ENCODE measurements at places on chromosomes 7 and 10. TPM values are rescaled to one million over a fixed set of nuclear protein-coding genes. Genes with fewer than 3 reads are reported as not detected.

- peak; percentile 45 for DNase-seq
Observed at GRCh38 chr7:75611557-75612178, 119.5 kb downstream of the SPDYE5 start.

GRCh38 chr7:154666768-154667167 is 336.2 kb downstream of the PAXIP1 start:
- no peak for DNase-seq

- DNase-seq = no peak
Observed at GRCh38 chr10:72756674-72757385, 64.9 kb downstream of the MCU start.

GRCh38 chr7:128888756-128889095 is 21.8 kb downstream of the KCP start:
- no peak for DNase-seq

- no peak for DNase-seq
Observed at GRCh38 chr7:155477476-155477875, 19.5 kb downstream of the EN2 start.

DNA sequence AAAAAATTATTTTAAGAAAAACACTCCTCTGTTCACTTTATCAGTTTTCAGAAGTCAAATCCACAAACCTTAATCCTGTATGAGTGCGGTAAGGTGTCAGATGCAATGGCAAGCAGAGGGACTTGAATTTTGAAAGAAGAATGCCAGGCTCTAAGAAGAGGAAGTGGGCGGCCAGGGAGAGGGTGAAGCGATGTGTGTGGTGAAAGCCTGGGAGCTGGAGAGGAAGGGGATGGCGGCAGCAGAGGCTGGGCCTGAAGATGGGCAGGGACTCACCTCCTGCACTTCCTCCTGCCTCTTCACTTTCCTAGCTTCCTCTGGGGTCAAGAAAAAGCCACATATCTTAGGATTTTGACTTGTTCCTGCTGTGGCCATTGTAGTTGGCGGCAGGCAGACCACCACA is 609.6 kb downstream of the PARD3 start:
- no peak for DNase-seq

TMEM196 gene
- total RNA-seq = 1.0 TPM

COL17A1 gene
- not detected for total RNA-seq

DNA sequence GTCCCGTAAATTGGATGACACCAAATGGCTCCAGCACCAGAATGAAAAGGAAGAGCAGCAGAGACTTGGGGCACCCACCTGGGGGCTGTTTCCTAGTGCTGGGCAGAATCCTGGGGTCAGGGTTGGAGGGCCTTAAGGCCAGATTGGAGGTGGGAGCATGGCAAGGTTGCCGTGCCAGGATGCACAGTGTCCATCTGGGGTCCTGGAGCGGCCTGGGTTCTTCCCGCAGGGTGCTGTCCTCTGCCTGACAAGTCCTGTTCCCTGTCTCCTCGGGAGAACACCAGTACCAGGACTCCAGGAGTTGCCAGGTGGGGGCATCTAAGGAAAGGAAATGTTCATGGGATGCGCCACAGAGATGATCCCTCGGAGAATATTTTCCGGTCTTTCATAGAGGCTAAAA is 42.8 kb downstream of the MGMT start:
- no peak for DNase-seq

DNA sequence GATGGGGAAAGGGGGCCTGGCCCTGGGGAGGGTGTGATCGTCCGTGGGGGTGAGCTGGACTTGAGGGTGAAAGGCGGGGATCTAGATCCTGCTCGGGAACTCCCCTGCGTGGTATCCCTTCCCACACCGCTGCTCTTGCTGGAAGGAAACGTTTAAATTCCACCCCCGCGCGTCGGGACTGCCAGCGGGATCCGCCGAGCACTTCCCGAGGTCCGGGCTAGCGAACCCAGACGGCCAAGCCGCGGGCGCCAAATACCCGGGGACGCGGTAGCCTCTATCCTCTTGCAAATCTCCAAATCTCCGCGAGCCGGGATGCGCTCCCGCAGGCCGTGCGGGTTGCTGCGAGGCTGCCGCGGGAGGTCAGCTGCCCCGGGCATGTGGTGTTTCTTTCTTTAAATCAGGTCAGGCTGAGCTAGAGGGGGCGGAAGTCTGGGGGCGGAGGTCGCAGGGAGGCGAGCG is 904 bp downstream of the NPTX2 start:
- no peak for DNase-seq

DNA sequence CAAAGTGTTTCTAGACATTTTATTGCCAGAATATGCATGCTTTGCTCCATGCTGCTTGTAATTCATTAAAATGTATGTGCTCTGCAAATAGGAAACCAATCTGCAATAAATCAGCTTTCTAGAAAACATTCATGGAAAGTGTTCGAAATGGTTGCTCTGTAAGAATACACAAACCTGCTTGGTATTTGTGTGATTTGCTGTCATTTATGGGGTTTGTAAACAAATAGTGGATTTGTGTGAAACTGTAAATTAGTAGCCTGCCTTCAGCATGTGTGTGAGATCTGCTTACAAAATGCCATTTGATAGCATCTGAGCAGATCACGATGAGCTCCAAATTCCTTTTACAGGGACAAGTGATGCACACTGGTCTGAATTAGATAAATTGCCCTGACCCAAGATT is 219.0 kb upstream of the CSTF2T start:
- no peak for DNase-seq

DNA sequence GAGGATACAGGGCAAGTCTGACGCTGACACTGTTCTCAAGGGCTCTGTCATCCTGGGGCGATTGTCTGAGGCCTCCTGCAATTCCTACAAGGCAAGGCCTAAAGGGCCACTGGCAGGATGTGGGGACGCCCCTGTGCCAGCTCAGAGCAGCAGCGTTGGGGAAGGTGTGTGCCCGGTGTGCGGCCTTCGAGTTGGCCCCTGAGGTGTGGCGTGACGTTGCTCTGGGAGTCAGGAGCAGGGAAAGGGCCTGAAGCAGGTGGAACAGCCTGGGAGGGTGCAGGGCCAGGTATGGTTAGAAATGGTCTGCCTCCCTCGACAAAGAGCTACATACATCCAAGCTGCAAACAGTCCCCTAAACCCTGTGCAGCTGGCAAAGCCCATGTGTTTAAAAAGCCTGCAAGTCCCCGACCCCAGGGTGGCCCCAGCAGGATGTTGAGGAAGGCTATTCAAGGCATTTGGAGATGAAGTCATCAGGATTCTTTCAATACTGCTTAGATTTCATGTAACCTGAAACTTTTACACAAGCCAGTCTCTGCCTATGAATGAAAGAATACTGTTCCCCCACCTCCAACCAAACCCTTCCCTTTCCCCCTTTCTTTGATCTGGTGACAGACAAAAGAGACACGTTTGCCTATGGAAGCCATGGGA is 142.5 kb upstream of the TNS3 start:
- no peak for DNase-seq

GRCh38 chr10:43205681-43206390 is 61.0 kb downstream of the RASGEF1A start:
- DNase-seq = peak; percentile 4

- no peak for DNase-seq
Observed at GRCh38 chr7:130266258-130266960, at the start of gene CPA2. Gene CPA2 (plus strand): TSS chr7:130266863. CDS start chr7:130266882, 19 bp downstream.

GRCh38 chr7:31382722-31383121 is 42.2 kb upstream of the NEUROD6 start:
- no peak for DNase-seq

All from uterus (tissue), 4 donors.